D721Med (cell line): ENCODE measurements at places on chromosomes 7 and 10.

- no peak for DNase-seq
Observed at GRCh38 chr10:86104611-86105145, 261.9 kb downstream of the GRID1 start.

- no peak for DNase-seq
Observed at GRCh38 chr7:35252612-35253459, 1.1 kb downstream of the TBX20 start.

DNA sequence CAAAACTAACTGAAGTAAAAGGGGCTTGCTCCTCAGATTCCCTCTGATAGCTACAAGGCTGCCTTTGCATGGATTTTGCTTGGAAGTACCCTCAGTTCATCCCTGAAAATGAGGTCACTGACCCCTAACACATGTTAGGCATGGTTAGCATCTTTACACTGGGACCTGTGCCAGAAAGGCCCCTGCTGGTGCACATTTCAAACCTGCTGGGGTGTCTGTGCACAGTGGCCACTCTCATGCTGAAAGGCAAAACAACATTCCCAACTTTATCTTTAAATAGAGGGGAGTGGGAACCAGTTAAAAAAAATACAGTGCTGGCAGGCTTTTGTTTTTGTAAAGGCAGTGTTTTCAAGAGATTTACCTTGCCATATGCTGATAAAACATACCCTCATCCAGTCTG is 99.1 kb downstream of the ANK3 start:
- DNase-seq = no peak

- DNase-seq = no peak
Observed at GRCh38 chr7:15764010-15764409, 77.5 kb upstream of the MEOX2 start.

DNA sequence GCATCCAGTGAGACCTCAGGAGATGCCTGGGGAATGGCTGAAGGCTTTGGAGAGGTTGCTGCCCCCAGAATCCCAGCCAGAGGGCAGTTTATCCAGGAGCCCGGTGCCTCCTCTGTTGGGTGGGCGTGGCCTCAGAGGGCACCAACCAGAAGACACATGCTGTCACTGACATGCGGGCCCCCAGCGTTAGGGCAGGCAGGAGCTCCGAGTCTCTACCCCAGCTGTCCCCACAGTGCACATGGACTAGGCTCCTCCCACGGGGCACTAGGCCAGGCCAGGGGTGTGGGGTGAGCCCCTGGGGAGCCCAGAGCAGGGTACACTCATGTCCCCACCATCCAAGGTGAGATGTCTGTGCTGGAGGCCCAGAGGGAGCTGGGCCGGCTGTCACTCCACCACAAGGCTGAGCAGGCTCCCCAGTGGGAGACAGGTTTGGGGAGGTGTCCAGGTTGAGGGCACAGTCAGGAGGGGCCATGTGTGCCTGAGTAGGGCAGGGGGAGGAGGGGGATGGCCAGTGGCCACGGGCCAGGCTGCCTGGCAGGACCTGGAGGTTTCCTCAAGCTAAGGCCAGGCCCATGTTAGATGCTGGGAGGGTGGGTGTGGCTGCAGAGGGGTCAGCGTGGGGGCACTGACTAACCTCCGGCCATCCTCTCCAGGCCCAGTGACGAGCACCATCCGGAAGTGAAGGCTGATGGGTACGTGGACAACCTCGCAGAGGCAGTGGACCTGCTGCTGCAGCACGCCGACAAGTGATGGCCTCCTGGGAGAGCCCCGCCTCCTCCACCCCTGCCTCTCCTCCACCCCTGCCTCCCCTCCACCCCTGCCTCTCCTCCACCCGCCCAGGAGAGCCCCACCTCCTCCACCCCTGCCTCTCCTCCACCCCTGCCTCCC is 131.3 kb downstream of the FAM53B start:
- no peak for DNase-seq

DNA sequence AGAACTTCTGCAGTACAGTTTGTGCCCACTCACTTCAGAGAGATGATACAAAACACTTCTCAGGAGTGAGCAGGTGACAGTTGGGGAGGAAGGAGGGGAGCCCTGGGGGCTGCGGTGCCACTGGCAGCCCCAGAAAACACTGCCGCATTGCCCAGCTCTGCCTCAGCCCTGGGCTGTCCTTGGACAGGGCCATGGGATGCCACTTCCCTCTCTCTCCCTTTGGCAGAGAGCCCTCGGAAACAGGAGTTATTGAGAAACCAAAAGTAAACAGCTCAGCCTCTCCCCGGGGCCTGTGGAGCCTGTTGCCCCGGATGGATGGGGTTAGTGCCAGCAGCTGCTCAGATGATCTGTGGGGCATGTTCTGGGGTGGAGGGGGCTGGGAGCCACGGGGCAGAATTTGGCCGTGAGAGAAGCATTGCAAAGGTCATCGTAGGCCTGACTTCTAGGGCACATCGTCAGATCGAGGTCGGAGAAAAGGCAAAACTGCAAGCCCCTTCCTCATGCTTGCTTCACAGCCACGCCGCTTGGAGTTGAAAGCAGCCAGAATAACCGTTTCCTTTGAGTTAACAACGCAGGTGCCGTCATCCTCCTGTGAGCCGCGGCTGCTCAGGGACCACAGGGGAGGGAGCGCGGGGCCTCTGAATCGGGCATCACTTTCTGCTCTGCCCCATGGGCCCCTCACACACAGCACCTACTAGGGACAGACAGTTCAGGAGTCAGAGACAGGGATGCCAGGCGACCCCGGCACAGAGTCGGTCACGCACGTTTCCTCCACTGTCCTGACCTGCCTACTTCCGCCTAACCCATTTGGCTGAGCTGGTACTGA is 256.4 kb downstream of the CAMK1D start:
- no peak for DNase-seq

GRCh38 chr10:85993140-85993539 is 373.5 kb downstream of the GRID1 start:
- no peak for DNase-seq

- DNase-seq = no peak
Observed at GRCh38 chr7:128022631-128023532, 8.4 kb downstream of the LRRC4 start.

- no peak for DNase-seq
Observed at GRCh38 chr7:133781486-133782090, 345.6 kb upstream of the LRGUK start.

DNA sequence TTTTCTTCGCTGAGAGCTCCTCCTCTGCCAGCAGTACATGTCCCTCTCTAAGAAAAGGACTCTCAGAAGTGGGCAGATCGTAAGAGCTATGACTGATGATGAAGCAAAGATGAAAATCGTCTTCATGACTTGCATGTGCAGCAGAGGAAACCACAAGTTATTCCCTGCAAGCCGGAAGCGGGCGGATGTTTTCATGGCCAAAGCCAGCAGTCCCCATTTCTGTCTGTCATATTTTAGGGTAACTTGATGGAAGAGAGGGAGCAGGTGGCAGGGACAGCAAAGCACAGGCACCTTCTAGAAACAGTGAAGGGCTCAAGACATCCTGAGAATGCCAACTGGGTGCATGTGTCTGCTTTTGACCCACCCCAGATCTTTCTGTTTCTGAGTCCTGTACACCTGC is 19.9 kb downstream of the KLF6 start:
- no peak for DNase-seq

GRCh38 chr10:28327491-28327880 is 24.6 kb upstream of the MPP7 start:
- DNase-seq = no peak

DNA sequence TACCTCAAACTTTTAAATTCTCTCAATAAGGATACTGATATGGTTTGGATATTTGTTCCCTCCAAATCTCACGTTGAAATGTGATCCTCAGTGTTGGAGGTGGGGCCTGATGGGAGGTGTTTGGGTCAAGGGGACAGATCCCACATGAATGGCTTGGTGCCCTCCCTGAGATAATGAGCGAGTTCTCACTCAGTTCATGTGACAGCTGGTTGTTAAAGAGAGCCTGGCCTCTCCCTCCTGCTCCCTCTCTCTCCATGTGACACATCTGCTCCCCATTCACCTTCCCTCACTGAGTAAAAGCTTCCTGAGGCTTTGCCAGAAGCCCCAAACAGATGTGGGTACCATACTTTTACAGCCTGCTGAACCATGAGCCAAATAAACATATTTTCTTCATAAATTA is 19.2 kb downstream of the ABCB4 start:
- DNase-seq = no peak

DNA sequence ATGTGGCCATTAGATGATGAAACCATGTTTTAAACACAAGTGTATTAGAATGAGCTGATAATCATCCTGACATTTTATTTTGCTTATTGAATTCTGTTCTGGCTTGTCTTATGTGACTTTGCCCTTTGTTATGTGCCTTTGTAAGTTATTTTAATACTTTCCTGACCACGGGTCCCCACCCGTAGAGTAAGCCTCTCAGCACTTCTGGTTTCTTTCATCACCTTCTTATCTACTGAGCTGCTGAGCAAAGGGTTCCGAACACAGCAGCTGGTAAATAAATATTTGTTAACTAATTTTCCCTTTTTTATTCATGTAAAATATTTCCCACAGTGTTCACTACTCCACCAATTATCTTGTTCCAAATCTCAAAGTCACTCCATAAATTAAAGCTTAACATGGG is 1115.3 kb downstream of the SORCS3 start:
- no peak for DNase-seq

- DNase-seq = no peak
Observed at GRCh38 chr10:132812520-132812919, 26.6 kb upstream of the NKX6-2 start.

GRCh38 chr10:53075469-53075868 is 302.9 kb upstream of the MBL2 start:
- no peak for DNase-seq

DNA sequence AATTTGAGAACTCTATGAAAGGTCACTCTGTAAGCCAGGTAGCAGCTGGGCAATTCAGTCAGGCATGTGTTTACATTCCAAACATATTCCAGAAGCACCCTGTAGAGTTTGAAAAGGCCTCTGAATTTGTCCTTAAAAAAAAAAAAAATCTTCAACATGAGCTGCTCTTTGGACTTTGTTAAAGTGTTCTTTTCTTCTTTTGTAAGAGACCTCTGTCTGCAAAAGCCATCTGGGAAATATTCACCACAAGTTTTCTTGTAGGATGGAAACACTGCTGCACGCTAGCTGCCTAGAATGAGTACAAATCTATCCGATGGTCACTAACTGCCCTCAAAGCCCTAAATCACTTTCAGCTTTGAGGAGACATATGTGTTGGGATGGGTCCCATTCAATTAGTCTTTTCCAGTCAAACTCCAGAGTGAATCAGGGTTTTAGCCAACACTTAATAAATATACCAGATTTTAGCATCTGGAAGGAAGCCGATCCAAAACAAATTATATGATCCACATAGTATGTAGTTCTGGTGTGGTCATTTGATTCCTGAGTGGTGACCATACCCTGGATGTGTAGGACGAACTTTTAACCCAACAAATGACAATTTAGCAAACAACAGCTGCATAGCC is 85.9 kb downstream of the CD36 start:
- DNase-seq = no peak

DNA sequence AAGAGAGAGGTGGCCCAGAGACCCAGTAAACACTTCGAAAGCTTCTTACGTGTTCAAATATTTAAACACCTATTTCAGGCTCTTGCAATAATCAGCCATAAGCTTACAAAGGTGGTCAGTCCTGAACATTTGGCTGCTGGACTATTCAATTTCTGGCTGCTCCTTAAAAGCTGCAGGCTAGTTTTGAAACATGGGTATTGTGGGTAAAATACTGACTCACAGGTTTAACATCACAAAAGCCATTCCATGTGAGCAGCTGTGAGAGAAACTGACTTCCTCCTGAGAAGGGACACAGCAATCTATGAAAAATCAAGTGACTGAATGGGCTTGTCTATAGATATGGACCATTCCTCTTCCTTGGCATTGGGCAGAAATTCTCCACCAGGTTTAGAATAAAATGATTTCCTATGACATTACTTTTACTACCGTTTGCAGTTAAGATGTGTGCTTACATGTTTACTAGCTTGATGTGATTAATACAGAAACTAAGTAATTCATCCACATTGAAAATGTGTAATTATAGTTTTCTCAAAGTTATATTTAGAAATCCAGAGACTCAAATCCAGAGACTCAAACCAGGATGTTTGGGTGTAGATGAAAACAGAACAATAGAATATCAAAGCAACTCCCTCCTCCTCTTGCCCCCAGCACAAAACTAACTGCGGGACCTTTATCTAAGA is 252.3 kb downstream of the GATA3 start:
- DNase-seq = no peak

DNA sequence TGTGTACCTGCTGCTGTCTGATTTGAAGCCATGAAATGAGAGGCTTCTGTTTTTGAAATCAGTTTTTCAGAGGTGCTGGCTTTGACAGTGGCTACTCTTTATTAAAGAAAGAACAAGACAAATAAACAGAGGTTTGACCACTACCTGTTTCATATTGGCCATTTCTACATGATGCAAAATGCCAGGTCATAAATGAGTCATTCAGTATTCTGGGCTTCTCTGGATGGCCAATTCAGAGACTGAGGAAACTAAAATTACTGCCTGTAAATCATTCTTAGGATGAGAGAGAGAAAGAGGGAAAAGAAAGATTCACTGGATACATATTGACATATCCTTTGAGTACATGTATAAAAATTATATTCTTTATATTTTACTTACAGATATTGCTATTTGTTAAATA is 303.3 kb upstream of the ETV1 start:
- DNase-seq = no peak

DNA sequence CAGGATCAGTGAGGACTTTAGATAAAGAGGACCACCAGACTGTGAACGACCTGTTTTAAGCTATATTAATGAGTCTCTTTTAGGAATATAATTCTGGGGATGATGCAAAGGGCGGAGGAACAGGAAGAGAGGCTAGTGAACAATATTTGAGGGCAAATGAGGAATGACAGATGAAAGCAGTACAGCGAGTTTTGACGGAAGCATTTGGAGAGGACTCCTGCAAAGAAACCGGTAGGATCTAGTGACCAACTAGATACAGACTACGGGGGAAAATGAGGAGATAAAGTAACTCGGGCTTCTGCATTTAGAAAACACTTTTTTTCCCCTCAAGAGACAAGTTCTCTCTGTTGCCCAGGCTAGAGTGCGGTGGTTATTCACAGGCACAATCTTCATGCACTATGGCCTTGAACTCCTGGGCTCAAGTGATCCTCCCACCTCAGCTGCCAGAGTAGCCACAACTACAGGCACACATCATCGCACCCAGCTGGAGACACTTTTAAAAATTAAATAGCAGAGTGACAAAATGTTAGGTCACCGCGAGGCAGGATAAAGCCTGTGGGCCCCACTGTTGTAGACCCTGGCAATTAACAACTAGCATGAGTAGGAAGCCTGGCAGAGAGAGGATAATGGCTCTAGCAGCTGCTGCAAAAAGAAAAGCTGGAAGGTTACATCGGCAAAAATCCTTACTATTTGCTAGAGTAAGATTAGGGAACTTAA is 143.2 kb downstream of the SRPK2 start:
- DNase-seq = no peak
